ENCODE measurements at places on chromosomes 2 and 18.

DNA sequence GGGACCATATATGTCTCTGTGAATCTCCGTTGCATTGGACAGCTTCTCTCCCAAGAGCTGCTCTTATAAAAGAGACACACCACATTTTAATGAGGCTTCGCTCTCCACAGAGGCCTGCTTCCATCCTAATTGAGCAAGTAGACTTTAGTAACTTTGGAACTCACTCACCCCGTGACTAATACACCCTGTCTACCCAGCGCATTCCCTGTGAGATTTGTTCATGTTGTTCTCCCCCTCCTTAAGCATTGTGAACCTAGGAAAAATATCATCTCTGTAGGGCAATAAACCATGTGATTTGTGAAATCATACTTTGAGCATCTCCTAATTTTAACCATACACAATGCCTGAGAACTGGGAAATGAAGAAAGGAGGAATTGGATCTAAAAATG, 56.9 kb downstream of the MCFD2 start:
- peak; percentile 99 for DNase-seq

GRCh38 chr2:49226360-49226759, 72.0 kb upstream of the FSHR start:
- no peak for DNase-seq

GRCh38 chr18:78664048-78664447, 315.6 kb upstream of the SALL3 start:
- DNase-seq, result no peak

DNA sequence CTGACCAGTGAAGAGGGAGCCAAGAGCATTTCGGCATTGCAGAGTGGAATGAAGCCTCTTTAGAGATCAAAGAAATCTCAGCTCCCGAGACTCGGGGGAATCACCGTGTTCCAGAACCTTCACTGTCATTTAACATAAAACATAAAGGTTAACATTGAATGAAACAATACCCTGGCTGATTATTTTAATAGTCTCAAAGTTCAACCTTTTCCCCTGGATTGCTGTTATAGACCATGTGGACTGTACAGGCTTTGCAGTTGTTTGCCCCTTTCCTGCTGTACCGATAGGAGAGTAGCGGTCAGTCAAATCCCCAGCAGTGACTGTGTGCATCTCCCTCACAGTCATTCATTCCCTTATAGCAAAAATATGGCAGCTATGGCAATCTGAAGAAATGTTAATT, 48.4 kb downstream of the POU3F3 start:
- no peak for DNase-seq

GRCh38 chr2:209790066-209790728, 18.6 kb downstream of the UNC80 start:
- no peak for DNase-seq

GRCh38 chr2:109482361-109482861, 131.4 kb downstream of the SEPTIN10 start:
- DNase-seq, result no peak

DNA sequence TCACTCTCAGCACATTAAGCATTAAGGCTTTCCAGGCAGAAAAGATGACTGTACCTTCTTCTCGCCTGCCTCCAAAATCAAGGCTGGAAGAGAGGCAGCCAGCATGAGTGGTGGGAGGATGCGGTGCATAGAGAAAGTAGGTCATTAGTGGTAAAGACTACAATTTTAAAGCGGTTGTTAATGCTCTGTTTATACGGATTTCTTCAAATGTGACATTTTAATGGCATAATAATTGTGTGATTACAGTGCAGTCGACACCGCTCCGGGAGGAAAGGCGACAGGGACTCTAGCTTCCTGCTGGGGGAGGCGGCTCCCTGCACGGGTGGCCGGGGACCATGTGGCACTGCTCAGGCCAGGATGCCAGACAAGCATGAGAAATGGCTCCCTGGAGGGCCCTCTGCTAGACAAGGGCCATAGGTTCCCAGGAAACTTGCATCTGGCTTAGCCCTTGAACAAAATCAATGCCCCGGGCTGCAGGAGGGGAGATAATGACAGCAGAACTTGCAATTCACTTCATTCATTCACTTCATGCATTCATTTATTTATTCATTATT, 129.6 kb downstream of the GALNT14 start:
- DNase-seq, result no peak

GRCh38 chr2:222862106-222862908, 1.5 kb downstream of the ACSL3 start:
- no peak for DNase-seq

DNA sequence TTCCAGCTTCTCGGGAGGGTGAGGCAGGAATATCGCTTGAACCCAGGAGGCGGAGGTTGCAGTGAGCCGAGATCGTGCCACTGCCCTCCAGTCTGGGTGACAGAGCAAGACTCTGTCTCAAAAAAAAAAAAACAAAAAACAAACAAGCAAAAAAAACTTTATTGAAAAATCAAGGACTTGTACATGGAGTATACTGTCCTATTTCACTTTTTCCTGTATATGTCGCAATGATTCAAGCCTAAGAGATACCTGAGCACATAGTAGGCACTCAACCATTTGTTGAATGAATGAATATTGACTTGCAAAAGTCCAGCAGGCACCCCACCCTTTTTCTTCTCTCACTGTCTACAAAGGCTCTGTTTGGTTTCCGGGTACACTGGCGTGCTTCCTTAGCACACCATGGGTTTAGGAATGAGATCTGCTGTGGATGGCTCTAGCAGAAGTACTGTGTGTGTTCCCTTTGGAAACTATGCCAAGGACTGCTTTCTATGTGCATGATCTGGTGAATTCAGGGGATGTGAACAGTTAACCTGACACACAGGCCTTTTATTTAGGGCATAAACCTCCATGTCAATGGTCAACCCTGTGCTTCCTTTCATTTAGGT, 6.1 kb downstream of the APCDD1 start:
- DNase-seq, result no peak

- no peak for DNase-seq
Measured at GRCh38 chr2:96832754-96833507, 10.9 kb downstream of the ANKRD23 start.

DNA sequence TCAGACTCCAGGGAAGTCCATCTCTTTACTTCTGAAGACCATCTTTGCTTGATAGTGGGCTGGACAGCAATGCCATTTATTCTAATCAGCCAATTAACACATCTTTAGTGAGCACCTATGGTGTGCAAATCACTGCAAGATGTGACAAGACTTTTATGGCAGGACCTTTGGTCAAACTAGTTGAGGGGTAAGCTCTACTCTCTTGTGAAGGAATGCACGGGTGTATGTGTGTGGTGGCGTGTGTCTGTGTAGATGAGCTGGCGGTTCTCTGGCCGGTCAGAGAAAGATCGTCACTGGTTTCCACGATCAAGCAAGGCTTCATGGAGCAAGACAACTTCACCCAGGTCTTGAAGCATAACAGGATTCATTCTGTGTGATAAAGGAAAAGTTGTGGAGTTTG, 281.1 kb upstream of the EPAS1 start:
- no peak for DNase-seq

DNA sequence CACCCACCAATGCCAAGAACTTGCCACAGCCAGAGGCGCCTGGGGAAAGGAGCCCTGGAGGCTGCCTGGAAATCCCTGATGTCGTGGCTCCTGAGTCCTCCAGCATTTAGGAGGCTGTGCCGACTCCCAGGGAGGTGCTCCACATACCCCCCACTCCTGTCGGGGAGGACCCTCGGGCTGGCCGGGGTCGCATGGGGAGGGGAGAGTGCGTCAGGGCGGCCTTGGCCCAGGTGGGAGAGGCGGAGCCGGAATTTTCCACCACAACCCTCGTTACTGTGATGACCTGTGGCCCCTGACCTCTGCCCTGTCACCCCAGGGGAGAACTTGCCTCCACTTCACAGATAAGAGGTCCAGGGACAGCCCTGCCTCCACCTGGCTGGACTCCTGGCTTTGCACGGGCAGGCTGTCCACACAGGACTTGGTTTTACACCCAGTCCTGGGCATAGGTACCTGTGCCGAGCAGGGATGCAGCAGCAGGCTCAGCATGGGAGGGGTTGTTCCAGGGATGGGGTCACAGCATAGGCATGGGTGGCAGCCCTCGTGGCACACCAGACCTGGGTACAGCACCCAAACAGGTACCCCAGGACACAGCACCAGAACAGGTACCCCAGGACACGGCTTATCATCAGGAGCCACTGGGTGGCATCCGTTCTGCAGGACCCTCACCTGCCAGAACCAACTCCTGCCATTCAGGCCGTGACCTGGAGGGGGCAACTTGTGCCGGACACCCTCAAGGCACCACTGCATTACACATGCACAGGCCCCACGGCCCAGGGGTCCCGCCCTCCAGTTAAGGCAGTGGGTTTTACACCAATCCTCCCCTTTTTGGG, 12.3 kb upstream of the AGXT start:
- no peak for DNase-seq

DNA sequence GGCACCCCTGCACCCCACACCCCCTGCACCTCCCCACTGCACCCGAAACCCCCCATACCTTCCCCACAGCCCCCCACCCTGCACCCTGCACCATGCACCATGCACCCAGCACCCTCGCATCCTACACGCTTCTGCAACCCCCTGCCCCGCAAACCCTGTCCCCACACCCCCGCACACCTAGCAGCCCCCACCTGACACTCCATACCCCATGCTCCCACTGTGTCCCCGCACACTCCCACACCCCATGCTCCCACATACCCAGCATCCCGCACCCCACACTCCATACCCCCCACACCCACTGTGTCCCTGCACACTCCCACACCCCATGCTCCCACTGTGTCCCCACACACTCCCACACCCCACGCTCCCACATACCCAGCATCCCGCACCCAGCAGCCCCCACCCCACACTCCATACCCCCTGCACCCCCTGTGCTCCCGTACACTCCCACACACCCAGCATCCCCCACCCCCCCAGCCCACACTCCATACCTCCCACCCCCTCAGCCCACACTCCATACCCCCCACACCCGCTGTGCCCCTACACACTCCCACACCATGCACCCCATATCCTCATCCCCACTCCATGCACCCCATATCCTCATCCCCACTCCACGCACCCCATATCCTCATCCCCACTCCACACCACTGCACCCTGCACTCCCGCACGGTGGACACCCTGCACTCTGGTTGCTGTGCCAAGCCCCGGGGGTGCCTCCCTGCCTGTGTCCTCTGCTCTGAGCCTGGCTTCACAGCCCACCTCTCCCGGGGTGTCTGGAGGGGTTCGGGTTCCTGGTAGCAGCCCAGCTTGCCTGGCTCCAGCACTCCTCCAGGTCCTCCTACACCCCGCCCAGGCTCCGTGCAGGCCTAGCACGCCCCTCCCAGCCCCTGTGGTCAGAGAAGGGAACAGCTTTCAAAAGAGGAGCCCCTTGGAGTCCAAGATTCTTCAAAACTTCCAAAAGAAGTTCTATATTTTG, 93.9 kb upstream of the CTDP1 start:
- DNase-seq, result no peak

DNA sequence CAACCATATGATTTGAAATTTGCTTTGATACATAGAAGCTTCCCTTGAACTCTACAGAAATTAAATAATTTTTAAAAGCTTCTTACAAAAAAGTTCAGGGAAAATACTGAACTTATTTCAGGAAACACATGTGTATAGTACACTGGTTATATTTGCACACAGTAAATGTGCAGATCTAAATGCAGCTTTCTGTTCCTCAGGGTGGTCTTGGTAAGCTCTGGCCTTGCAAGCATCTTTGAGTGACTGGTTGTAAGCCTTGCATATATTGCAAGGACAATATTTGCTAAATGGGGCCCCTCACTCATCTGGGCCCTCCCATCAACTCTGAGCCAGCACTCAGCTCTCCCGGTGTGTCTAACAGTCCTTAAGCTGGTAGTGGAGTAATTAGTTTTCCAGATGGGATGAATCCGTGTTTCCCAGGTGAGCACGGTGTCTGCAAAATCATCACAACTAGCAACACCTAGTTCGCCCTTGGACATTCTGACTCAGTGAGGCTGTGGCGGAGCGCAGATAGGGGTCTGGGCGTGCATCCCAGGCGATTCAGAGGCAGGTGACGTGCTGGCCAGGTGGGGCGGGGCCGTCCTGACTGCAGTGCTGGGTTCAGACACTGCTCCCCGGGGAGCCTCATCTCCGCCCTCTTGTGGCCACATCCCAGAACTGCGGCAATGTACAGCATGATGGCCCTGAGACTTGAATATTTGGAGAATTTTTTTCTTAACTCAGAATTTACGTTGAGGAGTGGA, 149.6 kb downstream of the MBP start:
- peak; percentile 11 for DNase-seq

GRCh38 chr2:114724454-114724853, 282.0 kb downstream of the DPP10 start:
- DNase-seq, result no peak

GRCh38 chr2:239768031-239768790, 256.9 kb downstream of the NDUFA10 start:
- DNase-seq, result no peak

DNA sequence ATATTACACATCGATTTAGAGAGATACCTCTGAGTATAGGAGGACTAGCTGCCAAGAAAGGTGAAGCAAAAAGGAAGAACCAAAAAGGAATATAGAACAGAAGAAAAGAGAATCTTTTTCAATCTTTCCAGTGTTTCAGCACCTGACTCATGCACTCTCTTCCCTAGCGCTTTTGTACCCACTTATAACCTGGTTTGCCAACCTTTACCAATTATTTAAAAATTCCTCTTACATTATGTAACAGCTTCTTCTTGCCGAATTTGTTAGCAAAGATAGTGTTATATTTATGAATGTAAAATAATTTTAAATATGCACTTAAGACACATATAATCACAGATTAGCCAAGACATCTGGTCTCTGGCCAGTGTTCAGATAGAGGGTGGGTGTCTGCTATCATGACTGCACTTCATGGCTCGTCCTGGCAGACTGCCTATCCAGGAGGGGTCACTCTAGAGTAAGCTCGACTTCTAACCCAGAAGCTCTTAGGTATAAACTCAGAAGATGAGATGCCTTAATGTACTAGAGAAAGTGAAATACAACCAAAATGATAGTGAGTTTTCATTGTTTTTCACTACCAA, 122.9 kb downstream of the ATAD2B start:
- no peak for DNase-seq

DNA sequence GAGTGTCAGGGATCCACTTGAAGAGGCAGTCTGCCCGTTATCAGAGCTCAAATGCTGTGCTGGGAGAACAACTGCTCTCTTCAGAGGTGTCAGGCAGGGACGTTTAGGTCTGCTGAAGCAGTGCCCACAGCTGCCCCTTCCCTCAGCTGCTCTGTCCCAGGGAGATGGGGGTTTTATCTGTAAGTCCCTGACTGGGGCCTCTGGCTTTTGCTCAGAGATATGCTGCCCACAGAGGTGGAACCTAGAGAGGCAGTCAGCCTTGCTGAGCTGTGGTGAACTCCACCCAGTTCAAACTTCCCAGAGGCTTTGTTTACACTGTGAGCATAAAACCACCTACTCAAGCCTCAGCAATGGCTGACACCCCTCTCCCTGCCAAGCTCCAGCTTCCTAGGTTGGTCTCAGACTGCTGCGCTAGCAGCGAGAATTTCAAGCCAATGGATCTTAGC, 38.1 kb downstream of the PLEK start:
- DNase-seq, result no peak

Measured in AG09309 (cell line).